CD4-positive, alpha-beta T cell treated with Interleukin-17A for 4 hours (primary cell): ENCODE measurements at places on chromosomes 1 and 21.

DNA sequence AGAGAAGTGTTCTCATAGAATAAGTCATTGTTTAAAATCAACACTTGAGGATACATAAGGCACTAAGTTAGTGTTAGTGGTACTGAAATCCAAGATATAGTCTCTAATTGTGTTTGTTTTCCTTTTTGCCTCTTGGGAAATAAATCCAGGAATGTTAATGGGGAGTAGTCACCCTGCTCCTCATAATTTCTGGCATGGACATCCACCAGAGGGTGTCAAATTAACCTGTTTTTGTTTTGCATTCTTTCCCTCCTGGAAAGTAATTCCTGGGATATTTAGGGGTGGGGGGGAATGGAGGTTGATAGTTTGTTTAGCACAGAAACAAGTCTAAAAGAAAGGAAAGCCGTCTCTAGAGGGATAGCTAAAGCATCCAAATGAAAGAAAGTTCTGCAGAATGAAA, 87.8 kb upstream of the MAP1LC3C start:
- no peak for DNase-seq

DNA sequence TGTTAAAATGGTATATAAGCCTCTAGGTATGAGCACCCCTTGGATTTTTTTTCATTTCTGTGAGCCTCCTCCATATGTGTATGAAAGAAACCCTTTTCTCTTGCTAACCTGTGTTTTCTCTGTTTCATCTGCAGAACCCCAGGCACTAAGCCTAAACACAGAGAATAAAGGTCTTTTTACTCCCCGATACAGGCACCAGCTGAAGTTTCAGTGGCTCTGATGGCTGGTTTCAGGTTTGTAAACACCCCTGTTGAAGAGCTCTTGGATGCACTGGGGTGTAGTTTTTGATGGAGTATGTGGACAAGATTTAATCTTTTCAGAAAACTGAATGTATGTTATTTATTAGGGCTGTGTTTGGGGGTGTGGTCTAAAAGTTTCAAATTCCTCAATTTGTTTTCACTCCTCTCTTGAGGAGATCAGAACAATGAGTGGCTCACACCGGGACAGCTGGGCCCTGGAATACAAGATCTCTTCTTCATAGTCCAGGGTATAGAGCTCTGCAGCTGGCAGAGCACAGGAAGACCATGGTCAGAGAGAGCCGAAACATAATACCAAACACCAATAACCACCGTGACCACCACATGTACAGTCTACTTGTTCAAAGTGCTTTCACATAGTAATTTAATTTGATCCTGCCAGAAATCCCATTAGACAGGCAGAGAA, 50.2 kb upstream of the VTCN1 start:
- no peak for DNase-seq

- no peak for DNase-seq
Measured at GRCh38 chr1:97660431-97661105, 260.3 kb downstream of the DPYD start.

- no peak for DNase-seq
Measured at GRCh38 chr1:93000751-93001175, 39.5 kb upstream of the DIPK1A start.

- no peak for DNase-seq
Measured at GRCh38 chr1:225780630-225781029, 3.0 kb downstream of the SRP9 start.

DNA sequence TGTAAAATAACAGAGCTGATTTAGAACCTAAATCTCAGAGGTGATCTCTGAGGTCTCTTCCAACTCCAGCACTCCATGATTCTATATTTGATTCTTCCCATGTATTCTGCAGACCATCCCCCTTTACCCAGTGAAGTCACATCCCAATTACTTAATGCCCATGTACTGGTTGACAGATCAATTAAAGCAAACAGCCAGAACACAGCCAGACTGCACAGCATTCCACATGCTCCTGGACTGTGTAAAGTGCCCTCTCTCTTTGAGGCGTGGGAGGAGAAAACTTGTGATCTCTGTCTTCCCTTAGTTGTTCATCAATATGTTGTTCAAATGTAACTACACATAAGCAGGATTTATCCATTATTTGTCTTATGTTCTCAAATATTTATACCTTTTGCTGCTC, 18.1 kb downstream of the NOS1AP start:
- DNase-seq: no peak

GRCh38 chr21:38476385-38476784, 21.9 kb downstream of the ERG start:
- no peak for DNase-seq

DNA sequence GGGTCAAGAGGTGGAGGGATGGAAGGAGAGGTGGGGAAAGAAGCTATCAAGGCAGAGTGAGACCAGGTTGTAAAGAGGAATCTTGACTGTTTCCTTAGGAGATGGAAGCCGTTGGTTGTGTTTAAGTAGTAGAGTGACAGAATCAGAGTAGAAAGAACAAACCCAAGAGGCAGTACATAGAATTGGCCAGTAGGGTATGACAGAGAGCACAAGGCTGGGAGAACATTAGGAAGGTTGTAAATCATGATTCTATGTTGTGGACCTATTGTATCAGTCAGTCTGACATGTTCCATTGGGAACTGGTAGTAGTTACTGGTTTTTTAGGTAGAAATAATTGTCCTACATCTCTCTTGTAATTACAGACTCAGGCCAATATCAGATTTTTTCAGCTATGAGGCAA, 486.9 kb upstream of the USP24 start:
- DNase-seq: no peak

DNA sequence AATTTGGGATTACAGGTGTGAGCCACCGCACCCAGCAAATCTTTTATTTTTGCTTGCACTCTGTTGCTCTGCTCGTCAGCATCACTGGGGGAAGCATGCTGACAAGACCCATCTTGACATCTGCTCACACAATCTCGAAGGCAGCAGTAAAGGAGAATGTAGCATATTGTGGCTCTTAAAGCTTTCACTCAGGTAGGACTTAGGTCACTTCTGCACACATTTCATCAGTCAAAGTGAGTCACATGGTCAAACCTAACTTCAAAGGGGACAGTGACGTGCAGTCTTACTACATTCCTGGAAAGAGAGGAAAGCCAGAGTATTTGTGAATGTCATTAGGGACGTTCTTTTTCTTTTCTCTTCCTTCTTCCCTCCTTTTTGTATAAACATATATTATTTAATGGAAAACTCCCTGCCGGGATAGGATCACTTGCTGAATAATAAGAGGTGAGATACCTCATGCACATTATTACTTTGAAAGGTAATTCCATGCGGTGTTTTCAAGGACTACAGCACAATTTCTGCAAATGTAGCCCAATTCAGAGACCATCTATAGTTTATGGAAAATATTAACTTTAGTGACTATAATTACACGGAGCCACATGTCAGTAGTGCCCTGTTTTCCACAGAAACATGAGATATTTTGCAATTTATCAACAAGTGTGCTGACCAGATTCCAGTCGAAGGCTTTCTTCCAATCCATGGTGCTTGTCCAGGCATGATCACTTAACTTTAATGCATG, 19.3 kb upstream of the ACBD6 start:
- no peak for DNase-seq

DNA sequence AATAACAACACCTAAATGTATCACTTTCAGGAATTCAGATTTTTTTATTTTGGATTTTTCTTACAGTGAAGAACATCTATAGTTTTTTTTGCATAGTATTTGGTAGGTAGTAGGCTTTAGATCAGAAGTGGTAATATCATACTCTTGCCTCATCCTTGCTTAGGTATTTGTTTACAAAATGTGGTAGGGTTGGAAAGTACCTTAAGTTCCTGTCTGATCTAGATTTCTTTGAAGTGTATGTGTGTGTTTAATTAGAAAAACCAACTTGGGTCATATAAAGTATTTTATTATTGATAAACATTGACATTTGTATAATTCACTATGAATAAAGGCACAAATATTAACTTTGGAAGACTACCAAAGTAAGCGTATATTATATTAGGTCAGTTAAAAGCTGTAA, 85.3 kb upstream of the GPR88 start:
- no peak for DNase-seq

DNA sequence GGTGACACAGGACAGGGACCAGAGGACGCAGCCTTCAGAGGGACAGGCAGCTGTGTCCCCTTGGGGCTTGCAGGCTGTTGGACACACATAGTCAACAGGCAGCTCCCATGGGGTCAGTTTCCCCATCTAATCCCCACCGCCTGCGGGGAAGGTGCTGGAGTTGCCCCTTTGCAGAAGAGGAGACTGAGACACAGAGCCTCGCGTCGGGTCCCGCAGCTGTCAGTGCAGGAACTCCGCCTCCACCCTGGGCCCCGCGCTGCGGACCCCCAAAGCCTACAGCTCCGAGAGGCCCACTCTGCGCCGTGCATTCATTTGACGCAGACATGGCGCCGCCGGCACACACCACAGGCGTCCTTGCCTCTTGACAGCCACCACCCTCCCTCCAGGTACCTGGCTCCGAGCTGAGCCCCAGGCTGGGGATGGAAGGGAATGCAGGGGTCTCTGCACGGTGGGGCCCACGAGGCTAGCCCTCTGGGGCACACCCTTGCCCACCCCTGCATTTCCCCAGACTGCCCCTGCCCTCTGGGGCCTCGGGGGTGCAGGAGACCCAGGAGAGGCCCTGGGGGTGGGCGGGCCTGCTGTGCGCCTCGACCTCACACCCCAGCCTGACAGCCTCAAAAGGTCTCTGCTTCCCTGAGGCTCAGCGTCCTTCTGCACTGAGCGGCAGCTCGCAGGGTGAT, 88.5 kb upstream of the ACTRT2 start:
- no peak for DNase-seq

DNA sequence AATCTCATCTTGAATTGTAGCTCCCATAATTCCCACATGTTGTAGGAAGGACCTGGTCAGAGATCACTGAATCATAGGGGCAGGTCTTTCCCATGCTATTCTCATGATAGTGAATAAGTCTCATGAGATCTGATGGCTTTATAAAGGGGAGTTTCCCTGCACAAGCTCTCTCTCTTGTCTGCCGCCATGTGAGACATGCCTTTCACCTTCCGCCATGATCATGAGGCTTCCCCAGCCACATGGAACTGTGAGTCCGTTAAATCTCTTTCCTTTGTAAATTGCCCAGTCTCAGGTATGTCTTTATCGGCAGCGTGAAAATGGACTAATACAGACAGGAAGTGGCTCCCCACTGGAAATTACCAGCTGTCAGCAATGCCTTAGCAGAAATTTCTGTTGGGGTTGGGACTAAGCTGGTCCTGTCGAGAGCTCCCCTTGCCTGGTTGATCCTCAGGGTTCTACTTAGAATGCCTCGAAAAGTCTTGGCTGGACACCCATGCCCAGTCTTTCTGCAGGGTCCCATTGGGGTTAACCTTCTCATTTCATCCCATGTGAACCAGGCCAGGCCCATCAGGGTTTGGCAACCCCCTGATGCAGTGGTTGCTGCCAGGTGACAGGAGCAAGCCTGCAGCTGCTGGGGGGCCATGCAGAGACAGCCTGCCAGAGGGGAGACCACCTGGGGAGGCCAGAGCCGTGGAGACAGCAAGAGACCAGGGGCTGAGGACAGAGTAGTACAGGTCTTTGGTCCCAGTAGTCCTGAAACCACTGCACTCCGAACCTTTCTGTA, 2.8 kb upstream of the ABCG1 start:
- DNase-seq: no peak

- DNase-seq: no peak
Measured at GRCh38 chr1:239237912-239238311, 148.5 kb upstream of the CHRM3 start.

- DNase-seq: no peak
Measured at GRCh38 chr1:238177960-238178645, 287.4 kb upstream of the ZP4 start.

- DNase-seq: no peak
Measured at GRCh38 chr1:205948039-205948438, 4.8 kb upstream of the SLC26A9 start.

DNA sequence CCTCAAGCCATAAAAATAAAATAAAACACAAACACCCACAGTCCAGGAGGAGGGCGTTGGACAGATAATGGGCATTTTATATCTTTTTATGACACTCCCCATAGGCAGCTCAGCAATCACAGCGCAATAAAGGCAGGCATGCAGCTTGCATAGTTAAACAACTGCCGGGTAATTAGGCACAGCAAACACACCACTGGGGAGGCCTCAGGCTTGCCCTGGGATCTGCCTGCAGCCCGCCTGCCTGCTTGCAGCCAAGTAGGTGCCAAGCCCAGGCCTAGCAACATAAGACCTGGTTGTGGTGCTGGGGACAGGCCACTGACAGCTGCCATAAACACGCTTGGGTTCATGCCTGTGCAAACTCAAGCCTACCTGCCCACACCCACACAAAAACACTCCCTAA, 54.2 kb downstream of the DMAP1 start:
- no peak for DNase-seq

DNA sequence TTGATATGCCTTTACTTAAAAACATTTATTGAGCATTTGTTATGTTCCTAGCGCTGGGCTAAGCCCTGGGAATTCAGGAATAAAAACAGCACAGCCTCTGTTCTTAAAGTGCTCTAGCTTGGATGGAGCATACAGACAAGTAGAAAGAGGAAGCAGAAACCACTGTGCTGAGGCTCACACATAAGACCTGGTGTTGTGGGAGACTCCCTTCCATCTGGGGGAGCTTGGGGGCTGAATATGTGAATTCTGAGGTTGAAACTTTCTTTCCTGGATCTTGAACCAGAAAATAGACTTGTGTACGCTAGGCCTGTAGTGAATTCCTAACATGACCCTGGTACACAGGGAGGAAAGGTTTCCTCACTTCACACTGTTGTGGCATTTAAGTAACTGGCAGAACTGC, 209.9 kb downstream of the ZNF326 start:
- no peak for DNase-seq

- no peak for DNase-seq
Measured at GRCh38 chr1:61241973-61242381, 159.6 kb downstream of the NFIA start.
